Activated T-cell treated with anti-CD3 and anti-CD28 coated beads, Interleukin-2, amount 50 U/mL, for 48 hours (primary cell): ENCODE measurements at places on chromosomes 3 and 15.

GRCh38 chr3:71936681-71937080, 151.7 kb upstream of the PROK2 start:
- no peak for DNase-seq

DNA sequence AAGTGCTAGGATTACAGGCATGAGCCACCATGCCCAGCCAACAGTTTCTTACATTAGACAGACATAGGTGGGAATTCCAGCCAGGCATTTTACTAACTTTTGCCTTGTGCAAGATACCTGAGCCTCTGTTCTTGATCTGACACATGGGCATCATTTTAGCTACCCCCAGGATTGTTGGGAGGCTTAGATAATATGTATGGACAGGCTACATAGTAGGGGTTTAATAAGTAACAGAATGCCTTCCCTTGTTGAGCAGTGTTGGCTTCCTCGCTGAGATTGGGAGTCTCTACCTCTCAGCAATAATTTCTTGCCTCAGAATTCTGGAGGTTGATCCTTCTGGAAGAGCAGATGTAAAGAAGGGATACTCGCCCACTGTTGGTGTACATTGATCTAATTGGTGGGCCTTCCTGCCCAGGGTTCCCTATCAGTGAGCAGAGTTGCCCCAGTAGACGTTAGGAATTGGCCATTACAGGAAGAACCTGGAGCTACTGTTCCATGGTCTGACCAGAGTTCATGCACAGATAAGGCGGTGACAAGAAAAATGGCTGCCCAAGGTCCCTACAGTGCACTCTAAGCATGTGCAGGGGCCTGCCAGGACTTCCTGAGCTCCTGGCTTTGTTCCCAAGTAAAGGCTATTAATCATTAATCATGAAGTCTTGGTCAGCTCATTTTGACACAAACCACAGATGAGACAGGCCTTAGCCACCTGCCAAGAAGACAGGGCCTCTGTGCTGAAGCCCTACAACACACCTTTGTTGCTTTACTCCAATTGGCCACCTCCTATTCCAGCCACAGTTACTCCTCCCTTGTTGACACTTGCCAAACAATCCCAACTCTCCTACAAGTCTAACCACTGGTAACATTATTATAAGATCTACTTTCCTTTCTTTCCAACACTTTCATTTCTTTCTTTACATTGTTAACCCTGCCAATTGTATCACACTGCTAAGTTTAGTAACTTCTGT, 5.0 kb upstream of the IL17RE start:
- no peak for DNase-seq

DNA sequence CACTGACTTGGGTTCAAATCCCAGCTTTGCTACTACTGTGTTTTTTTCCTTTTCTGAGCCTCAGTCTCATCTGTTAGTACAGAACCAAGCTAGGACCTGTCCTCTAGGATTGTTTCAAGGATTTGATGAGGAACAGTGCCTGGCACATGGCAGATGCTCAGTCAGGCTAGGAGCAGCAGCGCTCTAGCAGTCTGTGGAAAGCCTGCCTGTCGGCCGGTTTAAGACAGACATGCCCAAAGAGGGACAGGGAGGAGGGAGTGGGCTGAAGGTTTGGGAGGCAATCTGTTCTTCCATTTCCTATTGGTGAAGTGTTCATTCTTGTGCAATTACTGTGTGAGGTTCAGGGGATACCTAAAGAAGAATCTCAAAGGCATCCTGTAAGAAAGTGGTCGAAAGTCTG, 35.1 kb upstream of the RGMA start:
- DNase-seq, result no peak

DNA sequence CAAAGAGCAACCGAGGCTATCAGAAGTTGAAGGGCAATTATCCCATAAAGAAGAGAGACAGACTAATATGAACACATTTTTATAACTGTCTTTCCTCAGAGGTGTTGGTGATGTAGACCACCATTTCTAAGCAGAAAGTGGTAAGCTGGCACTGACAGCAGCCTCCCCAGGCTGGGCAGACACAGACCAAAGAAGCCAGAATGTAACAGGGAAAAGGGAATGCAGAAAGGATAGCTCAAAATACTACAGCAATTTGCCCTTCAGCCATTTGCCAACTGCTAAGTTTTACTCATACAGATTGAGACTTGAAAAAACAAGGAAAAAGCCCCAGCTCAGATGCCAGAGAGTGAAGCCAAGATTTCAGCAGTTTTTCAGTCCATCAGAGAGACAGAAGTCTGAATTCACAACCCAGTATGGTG, 73.5 kb upstream of the ABI3BP start:
- DNase-seq, result no peak

- DNase-seq, result no peak
These were observed 6.7 kb downstream of the PLIN1 start for GRCh38 chr15:89672221-89673164.

DNA sequence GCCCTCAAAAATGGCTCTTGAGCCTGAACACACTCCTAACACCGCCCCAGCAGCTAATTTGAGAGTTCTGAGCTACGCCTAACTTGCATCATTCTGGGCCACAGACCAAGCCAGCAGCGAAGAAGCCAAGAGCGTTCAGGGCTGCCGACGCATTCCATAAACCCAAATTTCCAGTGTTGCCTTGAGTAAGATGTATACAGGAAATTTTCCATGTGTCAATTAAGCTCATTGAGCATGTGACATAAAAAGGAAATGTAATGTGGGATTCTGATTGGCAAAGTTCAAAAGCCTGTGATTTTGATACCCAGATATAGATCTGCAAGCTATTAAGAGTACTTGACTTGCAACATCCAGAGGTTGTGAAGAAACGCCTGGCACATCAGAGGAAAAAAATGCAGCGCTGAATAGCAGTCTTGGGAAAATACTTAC, 148.6 kb upstream of the NR2F2 start:
- DNase-seq, result no peak

GRCh38 chr15:45249125-45249780, 2.8 kb upstream of the SLC28A2 start:
- DNase-seq, result no peak

DNA sequence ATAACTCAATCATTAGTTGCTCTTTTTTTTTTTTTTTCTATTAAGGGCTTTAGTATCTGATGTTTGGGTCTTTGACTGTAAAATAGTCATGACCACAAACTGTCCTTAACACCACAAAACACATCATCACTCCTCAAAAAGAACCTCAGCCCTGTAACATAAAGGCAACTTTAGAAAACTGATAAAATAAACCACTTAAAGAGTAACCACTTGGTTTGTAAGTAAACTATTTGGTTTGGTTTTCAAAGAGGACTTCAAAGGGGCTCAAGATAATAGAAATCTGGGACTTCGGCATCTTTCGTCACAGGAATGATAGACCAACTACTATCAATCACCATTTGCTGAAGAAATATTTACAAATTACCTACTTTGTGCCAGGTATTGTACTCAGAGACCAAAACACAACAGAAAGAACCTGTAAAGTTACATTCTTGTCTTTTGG, 167.8 kb downstream of the FOXP1 start:
- DNase-seq, result no peak

DNA sequence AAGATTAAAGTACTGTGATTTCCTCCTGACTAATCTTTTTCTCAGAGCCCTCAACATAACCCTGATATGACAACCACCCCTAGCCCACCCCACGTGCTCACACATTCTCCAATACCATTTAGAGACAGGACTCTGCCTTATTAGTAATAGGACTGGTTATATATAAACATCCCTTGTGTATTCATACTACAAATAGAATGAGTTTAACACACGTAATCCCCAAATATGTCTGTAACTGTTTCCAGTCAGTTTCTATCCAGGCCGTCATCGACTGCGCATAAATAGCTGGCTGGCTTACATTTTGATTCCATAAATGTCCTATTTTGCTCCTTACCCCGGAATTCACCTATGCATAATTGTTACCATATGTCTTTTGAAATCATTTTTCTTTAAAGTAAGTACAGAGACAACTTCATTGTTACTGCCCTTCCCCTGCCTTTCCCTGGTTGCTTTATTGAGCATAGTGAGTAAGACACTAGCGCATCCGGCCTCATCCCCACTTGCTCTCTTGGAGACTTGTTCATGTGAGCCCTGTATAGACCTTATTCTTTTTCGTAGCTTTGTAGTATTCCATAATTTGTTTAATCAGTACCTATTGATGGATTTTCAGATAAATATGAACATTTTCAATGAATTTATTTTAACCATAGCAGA, 3.5 kb upstream of the P2RY14 start:
- DNase-seq, result no peak

DNA sequence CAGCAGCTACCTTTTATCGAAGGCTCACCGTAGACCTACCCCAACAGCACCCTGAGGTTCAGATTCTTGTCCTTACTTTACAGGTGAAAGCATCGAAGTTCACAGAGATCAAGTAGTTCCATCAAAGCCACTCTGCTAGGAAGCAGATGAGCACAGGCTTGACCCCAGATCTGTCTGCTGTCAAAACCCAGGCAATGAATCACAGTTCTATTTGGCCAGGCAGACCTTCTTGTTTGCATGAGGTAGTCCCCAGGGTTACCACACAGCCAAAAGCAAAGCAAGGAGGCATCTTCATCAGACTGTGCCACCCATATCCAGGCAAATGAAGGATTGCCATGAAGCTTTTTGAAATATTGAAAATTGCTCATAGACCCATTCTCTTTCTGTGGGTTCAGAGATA, 33.0 kb downstream of the HES1 start:
- no peak for DNase-seq

DNA sequence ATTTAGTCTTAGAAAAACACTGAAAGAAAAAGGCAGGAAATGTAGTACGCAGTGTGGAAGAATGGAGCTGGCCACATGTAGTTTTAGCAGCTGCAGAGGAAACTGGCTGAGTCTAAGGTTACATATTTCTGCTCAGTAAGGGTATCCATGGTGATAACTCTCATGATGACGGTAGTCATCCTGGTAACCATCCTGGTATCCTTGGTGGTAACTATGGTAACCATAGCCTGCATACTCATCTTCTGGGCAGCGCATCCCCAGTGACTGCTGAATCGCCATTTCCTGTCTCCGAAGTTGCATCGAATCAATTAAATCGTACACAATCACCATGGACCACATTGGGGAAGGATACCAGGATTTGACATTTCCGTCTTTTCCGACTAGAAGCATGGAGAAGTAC, 35.7 kb downstream of the CCDC80 start:
- no peak for DNase-seq

DNA sequence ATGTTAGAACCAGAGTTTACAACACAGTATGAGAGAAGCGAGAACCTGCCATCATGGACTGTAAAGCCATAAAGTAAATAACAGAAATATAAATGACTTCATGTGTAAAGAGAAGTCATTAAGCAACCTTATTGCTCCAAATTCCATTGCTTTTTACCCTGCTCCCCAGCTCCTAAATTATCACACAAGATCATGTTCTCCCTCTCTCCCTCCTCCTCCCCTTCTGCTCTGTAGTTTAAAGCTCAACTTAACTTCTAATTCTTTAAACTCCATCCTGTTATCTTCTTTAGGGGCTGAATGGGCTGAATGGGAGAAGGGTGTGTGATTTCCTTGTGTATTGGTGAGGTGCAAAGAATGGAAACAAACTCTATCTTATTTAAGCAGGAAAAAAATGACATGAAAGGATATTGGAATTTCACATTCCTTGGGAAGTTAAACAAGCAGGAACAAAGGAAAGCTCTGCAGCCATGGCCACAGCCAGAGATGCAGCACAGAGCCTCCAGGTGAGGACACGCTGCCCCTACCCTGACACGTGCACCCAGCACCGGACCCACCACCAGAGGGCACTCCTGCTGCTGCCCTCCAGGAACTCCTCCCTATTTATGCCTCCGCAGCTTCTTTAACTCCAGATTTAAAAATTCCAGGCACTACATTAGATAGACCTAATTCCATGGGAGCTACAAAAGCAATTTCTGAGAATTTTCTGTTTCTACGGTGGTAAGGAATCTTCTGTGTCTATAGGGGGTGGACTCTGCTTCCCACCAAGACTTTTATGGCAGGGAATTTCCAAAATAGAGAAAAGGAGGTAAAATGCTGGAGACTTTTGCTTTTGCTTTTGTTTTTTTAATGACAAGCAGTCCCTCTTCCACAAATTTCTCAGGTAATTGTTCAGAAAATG, 76.9 kb upstream of the ABI3BP start:
- DNase-seq, result peak; percentile 78

- DNase-seq, result peak; percentile 35
These were observed at the start of gene HRH1 for GRCh38 chr3:11154036-11154952. HRH1 (plus strand) TSS chr3:11154493; CDS start chr3:11259038, 104,545 bp downstream.

- DNase-seq, result no peak
These were observed 30.4 kb upstream of the ZNF639 start for GRCh38 chr3:179292450-179292849.

DNA sequence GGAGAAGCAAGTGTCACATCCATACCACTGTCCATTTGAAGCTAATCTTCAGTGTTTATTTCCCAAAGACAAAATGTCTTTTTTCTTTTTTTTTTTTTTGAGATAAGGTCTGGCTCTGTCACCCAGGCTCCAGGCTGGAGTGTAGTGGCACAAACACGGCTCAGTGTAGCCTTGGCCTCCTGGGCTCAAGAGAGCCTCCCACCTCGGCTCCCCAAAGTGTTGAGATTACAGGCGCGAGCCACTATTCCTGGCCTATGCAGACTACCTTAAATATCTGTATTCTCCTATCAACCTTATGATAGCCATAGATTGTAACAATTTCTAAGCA, 27.7 kb upstream of the VPS33B start:
- no peak for DNase-seq

DNA sequence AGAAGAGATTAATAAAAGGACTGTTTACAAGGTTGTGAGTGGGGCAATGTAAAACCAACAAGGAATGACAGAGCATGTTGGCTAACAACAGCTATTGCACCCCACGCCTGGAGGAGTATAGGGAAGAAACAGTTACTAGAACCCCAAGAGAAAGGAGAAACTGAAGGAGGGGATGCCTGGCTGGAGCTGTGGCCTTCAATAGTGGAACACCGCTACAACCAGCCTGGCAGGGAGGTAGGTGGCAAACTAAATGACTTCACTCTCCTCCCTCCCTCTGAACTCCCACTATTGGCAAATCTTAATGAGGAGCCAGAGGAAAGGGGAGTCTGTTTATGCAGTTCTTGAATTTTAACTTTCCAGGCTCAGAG, 7.2 kb upstream of the CD47 start:
- no peak for DNase-seq

DNA sequence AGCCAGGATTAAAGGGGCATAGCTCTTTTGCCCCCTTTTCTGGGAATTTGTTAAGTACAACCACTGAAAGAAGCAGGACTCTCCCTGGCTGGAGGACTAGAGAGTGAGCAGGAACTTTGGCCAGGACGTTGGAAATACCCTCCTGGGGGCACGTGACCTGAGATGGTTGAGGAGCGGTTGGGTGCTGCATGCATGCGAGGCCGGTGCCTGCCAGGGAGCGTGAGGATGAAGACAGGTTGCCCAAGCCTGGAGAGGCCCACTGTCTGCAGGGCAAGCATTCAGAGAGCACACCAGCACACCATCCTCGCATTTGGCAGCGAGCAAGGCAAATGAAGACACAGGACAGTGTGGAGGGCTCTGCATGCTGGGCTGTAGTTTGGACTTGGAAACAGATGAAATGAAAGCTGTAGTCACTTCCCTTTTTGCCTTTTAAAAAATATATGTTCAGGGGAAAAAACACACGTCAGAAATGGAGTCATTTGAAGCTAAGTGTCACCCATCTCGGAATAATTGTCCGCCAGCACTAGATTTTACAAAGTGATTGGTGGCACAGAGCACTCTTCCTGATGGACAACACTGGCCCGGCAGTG, 217.6 kb downstream of the SLCO3A1 start:
- DNase-seq, result no peak

- no peak for DNase-seq
These were observed 88.6 kb downstream of the RYK start for GRCh38 chr3:134161898-134162615.

- DNase-seq, result no peak
These were observed 23.1 kb upstream of the ANKRD28 start for GRCh38 chr3:15820911-15821310.

- no peak for DNase-seq
These were observed 106.3 kb upstream of the BFSP2 start for GRCh38 chr3:133293397-133294110.

GRCh38 chr3:8872261-8872660, 91.0 kb downstream of the RAD18 start:
- DNase-seq, result no peak
